ENCODE measurements at places on chromosomes 2 and 18.

DNA sequence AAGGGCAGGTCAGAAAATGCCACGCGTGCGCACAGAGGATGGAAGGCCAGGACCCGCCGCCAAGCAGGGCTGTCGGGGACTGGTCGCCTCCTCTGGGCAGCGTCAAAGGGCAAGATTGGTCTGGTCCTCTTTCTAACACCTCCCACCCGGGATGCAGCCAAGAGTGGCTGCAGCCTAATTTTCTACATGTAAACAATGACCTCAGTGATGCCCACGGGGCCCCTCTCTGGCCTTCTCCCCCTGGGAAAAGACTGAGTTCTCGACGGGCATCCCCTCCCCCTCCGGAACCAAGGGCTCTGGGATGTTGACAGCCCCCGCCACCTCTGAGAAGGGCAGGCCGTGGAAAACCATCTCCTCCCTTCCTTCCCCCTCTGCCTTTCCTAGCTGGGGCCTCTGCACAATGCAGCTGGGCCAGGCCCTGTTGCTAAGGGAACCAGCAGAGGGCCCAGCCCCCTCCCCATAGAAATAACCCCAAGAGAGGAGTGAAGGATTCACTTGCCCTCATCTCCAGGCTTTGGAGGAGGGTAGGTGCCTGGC is 80.0 kb upstream of the ZNF532 start:
- DNase-seq = no peak
- peaks cover 42% of the 10 kb centered on the region for H3K4me1 ChIP-seq
- H3K27me3 ChIP-seq = no peaks in the 10 kb centered on the region
- peak overlapping the region; percentile 57 for H3K27ac ChIP-seq

DNA sequence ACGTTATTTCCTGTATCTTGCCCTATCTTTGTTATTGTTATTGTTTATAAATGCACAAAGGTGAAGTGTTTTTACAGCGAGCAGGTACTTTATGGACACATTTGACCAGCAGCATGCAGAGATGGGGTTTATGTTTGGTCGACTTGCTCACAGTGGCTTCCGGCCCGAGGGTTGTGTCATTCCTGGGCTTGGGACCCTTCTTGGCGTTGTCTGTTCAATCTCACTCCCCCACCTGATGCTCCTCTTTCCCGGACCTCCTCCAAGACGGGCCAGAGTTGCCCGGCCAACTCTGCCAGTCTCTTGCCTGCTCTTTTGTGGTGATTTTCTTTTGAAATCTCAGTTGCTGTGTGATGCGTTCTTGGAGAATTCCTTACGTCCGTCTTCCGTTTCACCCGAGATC is 153.9 kb downstream of the TWIST2 start:
- no peaks in the 10 kb centered on the region for H3K4me1 ChIP-seq
- no peak overlapping the region for H3K27ac ChIP-seq
- no peaks in the 10 kb centered on the region for H3K36me3 ChIP-seq
- no peak for DNase-seq

DNA sequence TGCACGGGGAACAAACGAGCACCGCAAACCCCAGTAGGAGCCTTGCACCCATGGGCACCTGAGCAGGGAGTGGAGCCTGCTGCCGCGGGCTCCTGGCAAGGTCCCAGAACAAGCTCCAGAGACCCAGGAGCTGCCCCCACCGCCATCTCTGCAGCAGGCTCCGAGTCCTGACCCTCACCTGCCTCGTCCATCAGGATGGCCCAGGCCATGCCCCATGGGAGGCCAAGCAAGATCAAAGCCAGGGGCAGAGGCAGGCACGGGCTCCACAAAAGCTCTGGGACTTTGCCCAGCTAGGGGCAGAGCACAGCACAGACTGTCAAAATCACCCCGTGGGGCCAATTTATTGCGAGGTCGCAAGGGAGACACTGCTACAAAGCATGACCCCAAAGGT is 43.6 kb downstream of the GPC1 start:
- H3K4me1 ChIP-seq = no peaks in the 10 kb centered on the region
- H3K27me3 ChIP-seq = no peaks in the 10 kb centered on the region
- H3K27ac ChIP-seq = no peak overlapping the region
- no peak for DNase-seq

GRCh38 chr18:13028869-13029268 is 37.7 kb downstream of the CEP192 start:
- H3K36me3 ChIP-seq = peaks cover 36% of the 10 kb centered on the region
- peaks cover 32% of the 10 kb centered on the region for H3K4me1 ChIP-seq
- H3K4me3 ChIP-seq = no peak overlapping the region
- peak overlapping the region; percentile 78 for H3K27ac ChIP-seq

- no peak overlapping the region for H3K4me3 ChIP-seq
- no peaks in the 10 kb centered on the region for H3K27me3 ChIP-seq
- H3K27ac ChIP-seq = no peak overlapping the region
- H3K36me3 ChIP-seq = no peaks in the 10 kb centered on the region
- H3K4me1 ChIP-seq = no peaks in the 10 kb centered on the region
These were observed 636.1 kb upstream of the KLHL29 start for GRCh38 chr2:22748909-22749308.

DNA sequence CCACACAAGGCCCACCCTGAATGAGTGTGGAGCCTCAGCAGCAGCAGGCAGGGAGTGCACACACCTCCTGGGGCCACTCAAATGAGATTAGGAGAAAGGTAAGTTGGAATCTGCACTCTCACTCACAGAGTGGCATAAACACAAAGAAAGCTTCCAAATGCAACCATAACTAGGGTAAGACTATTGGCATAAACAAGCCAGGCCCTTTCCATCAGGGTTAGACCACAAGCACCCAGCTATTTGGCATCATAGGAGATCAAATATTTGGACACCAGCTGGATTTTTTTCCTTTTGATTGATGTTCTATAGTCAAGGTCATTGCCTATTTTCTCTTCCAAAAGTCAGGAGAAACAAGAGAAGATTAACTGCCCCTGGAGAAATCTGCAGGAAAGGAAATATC is 471.5 kb downstream of the TXNL1 start:
- H3K36me3 ChIP-seq = no peaks in the 10 kb centered on the region
- DNase-seq = no peak
- peaks cover 27% of the 10 kb centered on the region for H3K4me1 ChIP-seq
- no peak overlapping the region for H3K27ac ChIP-seq
